ENCODE measurements at places on chromosomes 1 and 21. TPM values are rescaled to one million over a fixed set of nuclear protein-coding genes. Genes with fewer than 3 reads are reported as not detected.

DNA sequence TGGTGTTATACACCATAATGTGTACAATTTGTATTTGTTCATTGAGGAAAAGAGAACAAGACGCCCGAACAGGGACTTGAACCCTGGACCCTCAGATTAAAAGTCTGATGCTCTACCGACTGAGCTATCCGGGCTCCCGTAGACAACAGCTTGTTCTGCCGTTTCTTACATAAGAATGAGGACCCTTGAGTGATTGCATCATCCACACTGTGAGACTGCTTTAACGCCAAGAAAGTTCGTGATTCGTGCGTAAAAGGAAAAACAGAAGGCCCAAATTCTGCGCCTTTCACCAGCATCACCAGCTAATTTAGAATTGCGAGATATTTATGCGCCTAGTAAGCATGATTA lies 9.3 kb upstream of the MDM4 start:
- peak; percentile 98 for DNase-seq

DNA sequence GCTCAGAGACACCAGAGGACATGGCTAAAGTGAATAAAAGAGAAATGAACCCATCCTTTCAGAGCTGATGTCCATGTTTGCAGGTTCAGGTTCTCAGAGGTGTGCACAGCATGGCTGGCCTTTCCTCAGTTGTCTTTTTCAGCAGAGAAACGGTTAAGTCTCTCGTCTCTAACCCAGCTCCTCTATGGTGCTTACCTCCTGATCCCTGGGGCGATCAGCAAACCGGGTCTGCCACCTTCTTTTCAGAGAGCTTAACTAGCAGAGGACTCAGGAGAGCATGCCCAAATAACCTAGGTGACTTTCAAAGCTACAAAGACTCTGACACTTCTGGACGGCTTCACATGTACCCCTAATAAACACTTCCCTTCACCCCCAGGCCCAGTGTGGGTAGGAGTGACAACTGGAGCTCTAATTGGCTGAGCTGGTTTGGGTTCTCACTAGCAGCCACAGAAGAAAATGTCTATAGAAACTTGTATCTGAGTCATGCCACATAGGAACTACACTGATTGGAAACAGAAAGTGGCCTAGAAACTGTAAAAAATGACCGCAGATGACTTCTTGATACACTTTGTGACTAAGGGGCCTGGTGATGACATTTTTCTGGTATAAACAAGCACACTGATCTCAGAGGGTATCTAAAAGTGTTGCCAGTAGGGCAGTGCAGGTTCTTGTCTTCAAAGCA lies at the start of gene AIM2:
Gene AIM2 (minus strand): TSS at position 329 of the 682 bp plus-strand sequence. CDS start 3,267 bp downstream, outside the sequence.
- DNase-seq: no peak

Gene SUSD4
- total RNA-seq: 3.3 TPM

- no peak for DNase-seq
Measured at GRCh38 chr1:203174324-203174985, 1.2 kb downstream of the MYBPH start.

GRCh38 chr1:2255420-2256369 lies 27.6 kb downstream of the SKI start:
- DNase-seq: no peak

DNA sequence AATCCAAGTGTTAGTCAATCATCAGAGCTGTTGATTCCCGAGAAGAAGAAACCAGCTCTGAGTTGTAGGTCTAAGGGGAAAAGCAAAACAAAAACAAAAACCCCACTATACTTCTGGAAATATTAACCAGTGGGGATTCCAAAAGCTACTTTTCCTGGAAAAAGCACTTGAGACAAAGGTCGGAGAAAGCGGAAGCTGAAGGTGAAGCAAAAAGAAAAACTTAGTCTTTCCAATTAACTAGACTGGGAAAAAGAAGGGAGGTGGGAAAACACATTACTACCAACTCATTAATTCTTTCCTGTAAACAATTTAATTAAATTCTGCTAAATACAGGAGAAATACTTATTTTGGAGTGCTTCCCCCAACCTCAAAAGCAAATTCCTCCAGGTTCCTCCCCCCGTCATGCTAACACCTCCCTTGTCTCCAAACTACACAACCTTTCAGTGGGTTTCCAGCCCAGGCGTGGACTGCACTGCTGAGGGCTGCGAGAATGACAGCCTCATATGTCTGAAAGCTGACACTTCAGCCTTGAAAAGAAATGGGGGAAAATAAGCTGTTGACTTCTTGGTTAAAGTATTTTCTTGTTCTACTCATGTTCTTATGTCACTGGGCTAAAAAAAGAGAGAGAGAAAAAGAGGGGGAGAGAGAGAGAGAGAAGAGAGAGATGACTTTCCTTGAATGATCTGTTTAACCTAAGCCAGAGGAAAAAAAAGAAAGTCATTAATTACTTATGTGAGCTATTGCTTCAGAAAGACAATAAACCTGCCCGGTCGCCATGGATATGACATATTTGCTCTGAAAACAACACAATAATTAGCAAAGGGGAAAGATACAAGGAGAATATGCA lies 5.1 kb downstream of the CASZ1 start:
- DNase-seq: no peak

GRCh38 chr1:48859456-48859855 lies 82.8 kb upstream of the BEND5 start:
- no peak for DNase-seq

Gene BATF3
- 4.5 TPM for total RNA-seq

DNA sequence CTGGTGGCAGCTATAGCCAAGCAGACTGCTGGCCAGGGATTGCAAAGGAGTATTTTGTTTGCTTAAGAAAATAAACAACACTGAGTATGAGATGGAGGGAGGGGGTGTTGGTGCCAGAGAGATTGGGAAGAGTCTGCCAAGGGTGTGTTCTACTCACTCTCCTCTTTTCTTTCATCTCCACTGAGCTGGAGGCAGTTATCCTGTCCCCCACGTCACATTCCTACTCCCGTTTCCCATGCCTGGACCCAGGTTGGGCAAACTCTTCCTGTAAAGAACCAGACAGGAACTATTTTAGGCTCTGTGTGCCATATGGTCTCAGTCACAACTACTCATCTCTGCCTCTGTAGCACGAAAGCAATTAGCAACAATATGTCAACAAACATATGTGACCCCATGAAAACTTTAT lies 1.4 kb upstream of the IL24 start:
- no peak for DNase-seq

DNA sequence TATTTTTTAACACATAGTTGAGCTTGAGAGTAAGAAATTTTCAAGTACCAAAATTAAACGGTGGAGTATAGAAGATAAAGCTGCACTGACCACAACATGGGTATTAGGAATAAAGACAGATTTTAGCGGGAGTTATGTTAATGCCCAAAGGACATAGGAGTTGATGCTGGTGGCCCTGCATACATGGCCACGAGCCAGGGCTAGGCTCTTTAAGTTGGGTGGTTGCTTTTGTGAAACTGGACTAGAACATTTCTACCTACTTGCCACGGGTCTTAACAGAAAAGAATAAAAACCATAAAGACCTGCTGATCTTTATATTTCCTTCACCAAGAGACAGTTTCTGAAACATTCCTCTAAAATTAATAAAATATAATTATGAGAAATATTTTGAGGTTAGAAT lies 14.9 kb downstream of the EDEM3 start:
- DNase-seq: no peak

GRCh38 chr1:30366199-30366598 lies 357.2 kb downstream of the MATN1 start:
- DNase-seq: no peak

DNA sequence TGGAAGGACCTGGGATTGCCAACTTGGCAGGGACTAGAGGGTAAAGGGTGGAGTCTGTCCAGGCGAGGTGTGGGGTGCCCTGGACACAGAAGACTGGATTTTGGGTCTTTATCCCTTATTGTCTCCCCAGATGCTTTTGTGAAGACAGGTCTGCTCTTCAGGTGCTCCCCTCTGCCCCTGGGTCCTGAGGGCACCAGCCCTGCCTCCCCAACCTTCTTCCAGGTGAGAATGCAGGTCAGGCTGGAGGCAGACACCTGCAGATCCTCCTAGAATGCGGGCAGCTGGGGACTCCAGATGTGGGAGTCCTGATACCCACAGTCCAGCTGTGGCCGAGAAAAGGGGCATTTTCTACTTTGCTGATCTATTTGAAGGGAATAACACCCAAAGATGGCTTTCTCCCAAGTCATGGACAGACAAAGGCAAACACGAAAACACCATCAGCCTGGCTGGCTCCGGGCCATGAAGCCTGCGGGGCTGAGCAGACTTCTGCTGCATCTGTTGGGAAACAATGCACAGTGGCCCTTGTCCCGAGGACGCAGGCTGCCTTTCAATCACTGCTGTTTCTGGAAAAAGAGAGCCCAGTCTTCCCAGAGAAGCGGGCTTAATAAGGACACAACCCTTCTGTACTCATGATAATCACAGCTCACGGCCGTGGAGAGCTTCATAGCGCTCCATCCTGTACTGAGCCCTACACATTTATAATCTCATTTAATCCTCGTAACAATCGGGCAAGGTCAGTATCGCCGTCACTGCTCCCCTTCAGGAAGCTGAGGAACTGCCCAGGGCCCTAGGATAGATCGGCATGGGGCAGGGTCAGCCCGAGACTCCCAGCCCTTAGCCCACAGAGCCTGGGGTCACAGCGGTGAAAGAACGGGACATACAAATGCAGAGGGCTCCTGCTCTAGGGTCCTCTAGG lies 62.0 kb upstream of the ABCG1 start:
- no peak for DNase-seq

Gene SNX7
- total RNA-seq: 40.5 TPM

DNA sequence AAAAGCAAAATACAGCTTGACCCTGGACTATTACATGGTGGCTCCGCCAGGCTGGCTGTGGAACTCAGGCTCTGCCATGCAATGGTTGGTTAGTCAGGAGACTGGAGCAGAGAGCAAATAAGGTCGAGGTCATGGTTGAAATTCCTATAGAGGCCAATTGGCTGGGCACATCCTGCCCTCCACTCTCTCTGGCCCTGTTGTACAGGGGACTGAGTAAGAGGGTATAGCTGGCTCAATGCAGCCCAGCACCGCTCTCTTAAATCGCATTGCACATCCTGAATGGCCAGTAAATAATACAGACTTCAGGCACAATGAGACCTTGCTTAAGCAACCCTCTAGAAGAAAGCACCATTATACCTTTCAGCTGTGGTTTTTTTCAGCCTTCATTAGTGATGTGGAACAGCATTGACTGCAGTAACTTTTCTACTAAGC lies 59.3 kb upstream of the PPP2R5A start:
- no peak for DNase-seq

- peak; percentile 91 for DNase-seq
Measured at GRCh38 chr1:13948888-13949391, 249.0 kb downstream of the PRDM2 start.

DNA sequence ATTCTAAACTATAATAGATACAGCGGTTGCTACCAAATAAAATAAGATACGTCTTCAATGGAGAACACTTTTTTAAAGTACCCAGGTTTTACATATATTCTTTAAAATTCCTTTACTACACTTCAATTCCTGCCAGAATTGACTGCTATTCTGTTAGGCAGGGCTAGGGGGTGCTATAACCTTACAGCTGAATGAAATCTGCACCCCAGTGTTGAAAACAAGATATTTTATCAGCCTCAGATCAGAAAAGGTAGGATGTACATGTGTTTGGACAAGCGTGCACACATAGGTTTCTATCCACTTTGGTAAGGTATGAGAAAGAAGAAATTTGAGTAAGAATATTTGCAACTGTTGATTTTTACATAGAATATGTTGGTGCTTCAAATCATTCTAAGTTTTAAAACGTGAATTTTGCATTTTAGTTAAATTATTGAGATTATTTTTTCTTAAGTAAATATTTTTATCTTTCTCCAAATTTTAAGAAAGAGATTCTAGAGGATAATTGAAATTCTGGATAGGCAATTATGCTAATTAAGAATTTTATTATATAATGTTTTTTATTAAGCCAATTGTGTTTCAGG lies 490.8 kb upstream of the ADGRL4 start:
- DNase-seq: no peak

- no peak for DNase-seq
Measured at GRCh38 chr21:25149022-25149421, 458.3 kb downstream of the MRPL39 start.

DNA sequence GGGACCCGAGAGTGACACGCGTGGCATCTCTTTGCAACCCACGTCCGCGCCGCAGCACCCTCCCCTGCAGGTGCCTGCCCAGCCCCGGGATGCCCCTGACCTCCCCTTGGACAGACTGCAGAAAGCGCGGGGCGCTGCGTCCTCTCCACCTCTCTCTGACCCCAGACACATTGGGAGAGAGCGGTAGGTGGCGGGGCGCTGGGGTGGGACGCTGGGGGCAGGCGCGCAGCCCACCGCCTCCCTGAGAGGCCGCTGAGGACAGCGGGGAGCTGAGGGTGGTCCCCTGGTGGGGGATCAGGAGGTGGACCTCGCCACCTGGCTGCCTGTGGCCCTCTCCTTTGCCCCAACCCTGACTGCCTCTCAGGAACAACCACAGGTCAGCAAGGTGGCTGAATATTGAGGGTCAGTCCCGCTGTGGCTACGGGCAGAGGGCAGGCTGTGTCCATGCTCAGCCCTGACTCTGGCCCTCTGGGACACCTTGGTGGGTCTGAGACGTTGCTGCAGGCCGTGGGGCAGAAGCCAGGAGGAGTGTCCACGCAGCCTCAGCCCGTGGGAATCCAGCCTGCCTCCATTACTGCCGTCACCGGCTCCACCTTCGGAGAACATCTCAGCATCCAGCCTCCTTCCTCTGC lies 761 bp upstream of the UBE2J2 start:
- DNase-seq: no peak

- DNase-seq: no peak
Measured at GRCh38 chr1:61268546-61269240, 186.3 kb downstream of the NFIA start.

Gene TRIM45
- 5.4 TPM for total RNA-seq

- no peak for DNase-seq
Measured at GRCh38 chr1:111182052-111182451, 18.4 kb downstream of the DENND2D start.

GRCh38 chr21:42793774-42794173 lies 85.6 kb downstream of the WDR4 start:
- DNase-seq: no peak

GRCh38 chr1:85041793-85042192 lies 6.5 kb downstream of the MCOLN3 start:
- DNase-seq: no peak

Gene SERBP1
- 203 TPM for total RNA-seq

Gene SPRR2A
- total RNA-seq: not detected

DNA sequence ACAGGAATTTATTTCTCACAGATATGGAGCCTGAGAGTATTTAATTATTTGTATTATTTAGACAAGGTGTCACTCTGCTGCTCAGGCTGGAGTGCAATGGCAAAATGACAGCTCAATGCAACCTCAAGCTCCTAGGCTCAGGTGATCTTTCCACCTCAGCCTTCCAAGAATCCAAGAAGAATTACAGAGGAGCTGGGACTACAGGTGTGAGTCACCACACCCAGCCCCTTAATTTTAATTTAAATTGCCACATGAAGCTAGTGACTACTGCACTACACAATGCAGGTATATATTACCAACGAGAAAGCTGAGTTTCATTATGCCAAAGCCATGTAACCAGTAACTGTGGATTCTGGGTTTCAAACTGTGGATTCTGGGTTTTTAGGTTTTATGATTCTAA lies 2.1 kb downstream of the KHDC4 start:
- DNase-seq: no peak

DNA sequence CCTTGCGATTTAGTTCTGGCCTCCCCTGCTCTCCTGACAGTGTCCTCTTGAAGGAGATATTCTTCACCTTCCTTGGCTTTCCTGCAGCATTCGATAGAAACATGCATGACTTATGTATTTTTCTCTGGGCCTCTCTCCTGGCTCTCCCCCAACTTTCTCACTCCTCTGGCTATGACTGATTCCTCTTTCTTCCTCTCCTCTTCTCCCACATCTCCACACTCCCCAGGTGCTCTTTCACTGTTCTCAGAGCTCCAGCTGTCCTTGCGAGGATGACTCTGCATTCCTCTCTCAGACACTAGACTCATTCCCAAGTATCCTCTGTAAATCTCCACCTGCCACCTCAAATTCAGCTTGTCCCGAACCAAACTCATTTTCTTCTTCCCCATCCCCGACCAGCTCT lies 18.0 kb downstream of the LRRC42 start:
- DNase-seq: no peak

Measured in esophagus muscularis mucosa (tissue), 4 donors.